ENCODE measurements at places on chromosomes 3 and 15.
A peak's percentile ranks its signal among the peaks of the same experiment; 100 is the strongest.

- DNase-seq: no peak
These were observed 24.7 kb upstream of the SMAD6 start for GRCh38 chr15:66677336-66677735.

DNA sequence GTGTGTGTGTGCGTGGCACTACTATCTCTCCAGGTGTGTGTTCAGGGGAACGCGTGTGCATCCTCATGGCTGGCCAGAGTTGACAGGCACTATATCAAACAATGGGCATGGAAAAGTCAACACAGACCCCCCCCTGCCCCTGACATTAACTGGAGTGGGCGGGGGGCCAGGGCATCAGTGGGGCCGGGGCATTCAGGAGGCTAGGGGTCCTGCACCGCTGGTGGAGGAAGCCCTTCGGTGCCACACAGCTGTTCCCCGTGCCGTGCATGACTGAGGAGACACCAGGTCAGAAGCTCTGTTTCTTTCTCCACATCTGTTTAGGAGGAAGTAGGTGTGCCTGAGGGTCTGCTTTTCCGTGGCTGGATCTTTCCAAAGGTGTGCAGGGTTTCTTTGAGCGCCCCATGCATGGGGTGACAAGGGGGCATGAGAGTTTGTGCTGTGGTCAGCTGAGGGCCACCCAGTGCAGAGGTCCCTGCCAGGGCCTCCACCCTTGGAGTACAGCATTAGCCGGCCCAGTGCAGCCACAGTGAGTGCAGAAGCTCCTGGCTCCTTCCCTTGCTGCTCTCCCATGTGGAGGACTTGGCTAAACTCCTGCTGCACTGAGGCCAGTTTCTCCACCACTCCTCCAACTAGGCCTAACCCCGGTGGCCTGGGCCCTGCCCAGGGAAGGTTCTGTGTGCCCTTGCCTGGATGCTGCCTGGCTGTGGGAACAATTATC, 7.5 kb downstream of the C3orf22 start:
- peak; percentile 32 for DNase-seq

GRCh38 chr15:38254051-38254883, 1.6 kb downstream of the SPRED1 start:
- no peak for DNase-seq

GRCh38 chr3:94935738-94936580, 873.1 kb downstream of the NSUN3 start:
- no peak for DNase-seq

- no peak for DNase-seq
These were observed 78.2 kb upstream of the IGF1R start for GRCh38 chr15:98570119-98570518.

GRCh38 chr3:43521941-43522340, 99.9 kb downstream of the ANO10 start:
- no peak for DNase-seq

DNA sequence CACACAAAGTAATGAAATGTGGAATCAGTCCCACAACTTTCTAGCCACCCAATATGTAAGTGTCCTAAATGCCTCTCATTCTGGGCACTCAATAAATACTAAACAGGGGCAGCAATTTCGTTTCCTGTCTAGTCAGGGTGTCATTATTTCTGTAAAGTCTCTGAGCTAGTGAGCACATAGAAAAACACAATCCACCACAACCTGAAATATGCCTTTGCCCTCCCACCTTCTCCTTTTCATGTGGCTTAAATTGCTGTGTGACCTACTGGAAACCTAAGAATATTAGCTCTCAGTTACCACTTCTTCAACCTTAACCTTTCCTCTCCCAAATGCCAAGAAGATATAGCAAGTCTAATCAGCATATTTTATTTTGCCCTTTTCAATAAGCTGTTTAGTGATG, 456.3 kb upstream of the KCNMB2 start:
- no peak for DNase-seq

GRCh38 chr3:190491533-190492054, 22.3 kb upstream of the IL1RAP start:
- peak; percentile 60 for DNase-seq

Data from activated CD8-positive, alpha-beta memory T cell treated with anti-CD3 and anti-CD28 coated beads, Interleukin-2, amount 50 U/mL, for 48 hours (primary cell).